ENCODE measurements at places on chromosomes 1 and 21.

DNA sequence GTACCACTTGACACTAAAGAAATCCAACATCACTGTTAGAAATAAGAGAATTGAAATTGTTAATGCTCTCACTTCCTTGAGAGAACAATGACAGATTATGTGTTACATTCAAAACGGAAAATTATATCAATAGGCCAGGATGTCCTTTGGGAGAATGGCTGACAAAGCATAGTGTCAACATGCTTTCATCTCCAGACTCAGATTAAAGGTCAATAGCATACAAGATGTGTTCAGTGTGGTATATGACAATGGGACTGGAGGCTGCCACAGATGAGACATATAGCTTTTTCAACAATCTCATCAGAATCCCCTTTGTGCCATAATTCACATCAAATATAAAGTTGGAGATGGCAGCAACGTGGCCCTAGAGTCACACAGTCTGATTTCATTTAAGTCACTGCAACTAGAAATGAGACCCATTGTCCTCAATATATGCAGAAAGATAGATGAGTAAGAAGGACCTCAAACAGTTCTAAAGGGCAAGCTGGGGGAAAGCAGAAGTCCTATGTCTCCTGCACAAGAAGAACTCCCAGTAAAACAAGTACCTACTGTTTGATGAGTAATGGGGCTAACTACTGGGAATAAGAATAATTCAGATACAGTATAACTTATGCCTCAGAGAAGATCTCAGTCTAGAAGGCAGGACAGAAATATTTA is 327.9 kb downstream of the TTLL7 start:
- DNase-seq = no peak

DNA sequence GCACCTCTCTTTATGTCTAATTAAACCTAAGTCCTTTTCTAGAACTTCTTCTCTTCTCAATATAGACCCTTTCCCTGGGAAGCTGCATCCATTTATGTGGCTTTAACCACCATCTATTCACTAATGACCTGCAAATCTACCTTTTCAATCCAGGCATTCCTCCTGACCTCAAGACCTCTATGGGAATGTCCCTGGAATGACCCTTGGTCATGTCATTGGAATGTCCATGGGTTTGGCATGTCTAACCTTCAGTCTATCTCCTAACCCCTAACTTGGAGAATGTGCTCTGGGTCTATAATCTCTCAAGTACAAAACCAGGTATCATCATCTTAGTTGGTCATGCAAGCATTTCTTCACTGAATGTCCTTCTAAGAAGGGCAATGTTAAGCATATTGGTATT is 196.1 kb downstream of the KCNH1 start:
- DNase-seq = no peak

- no peak for DNase-seq
Observed at GRCh38 chr1:33280091-33280661, 23.9 kb downstream of the ZNF362 start.

DNA sequence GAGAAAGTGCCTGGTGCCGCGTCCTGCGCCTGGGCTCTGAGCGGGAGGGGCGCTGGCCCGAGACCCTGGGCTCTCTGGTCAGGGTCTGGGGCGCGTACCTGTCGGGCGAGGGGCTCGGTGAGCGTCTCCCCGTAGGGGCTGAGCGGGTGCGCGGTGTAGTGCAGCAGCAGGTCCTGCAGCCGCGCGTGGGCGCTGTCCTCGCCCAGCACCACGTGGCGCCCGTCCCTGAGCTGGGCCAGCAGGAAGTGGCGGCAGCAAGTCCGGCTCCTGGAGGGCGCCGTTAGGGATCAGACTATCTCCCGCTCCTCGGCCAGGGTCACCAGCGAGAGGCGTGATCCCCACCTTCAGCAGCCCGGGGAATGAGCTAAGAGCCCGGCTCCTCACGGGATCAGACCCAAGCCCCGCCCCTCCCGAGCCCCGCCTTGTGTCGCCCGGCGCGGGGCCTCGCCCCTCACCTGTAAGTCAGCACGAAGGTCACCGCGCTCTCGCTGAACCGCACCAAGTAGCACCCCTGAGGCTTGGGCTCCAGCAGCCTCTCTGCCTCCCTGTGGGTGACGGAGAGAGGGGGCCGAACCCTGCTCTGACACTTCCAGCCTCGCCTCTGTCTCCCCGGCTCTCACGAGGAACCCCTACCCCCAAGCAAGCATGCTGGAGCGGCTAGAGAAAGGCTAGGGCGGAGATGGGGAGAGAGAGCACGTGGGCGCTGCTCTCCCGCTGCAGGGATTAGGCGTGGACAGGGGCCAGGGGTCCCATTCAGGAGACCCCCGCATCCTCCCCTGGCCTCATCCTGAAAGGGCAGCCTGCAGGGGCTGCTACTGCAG is 2.7 kb downstream of the SH2D2A start:
- peak; percentile 66 for DNase-seq

GRCh38 chr1:178224358-178224757 is 130.5 kb downstream of the RASAL2 start:
- no peak for DNase-seq

- no peak for DNase-seq
Observed at GRCh38 chr1:66211521-66211920, 322.4 kb upstream of the SGIP1 start.

DNA sequence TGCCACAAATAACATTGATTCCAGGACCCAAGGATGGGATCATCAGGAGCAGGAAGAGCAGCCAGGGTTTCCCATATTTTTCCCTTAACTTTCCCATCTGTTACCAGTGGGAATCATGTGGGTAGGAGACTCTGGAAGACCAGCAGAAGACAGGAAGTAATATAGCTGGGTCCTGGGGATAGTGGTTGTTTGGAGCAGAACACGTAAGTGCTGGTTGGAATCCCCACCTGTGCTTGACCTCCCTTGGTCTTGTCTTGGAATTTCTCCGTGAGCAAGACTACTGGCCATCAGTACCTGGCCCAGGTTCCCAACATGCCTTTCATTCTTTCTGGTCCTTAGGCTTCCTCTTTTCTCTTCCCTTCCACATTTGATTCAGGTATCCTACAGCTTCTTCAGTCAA is 20.9 kb upstream of the SLC27A3 start:
- no peak for DNase-seq

DNA sequence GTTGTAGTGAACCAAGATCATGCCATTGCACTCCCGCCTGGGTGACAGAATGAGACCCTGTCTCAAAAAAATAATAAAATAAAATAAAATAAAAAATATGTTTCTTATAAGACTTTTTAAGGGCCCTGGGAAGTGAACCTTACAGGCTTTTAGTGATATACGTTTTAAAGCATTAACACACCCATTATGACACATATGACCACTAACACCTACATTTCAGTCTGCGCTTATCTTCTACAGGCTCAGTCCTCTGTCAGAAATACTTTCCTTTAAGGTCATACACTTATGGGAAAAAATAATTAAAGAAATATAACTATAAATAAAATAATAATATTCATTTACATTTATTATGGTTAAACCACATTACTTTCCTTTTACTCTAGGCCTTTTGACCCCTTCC is 21.9 kb downstream of the ADSS2 start:
- no peak for DNase-seq

DNA sequence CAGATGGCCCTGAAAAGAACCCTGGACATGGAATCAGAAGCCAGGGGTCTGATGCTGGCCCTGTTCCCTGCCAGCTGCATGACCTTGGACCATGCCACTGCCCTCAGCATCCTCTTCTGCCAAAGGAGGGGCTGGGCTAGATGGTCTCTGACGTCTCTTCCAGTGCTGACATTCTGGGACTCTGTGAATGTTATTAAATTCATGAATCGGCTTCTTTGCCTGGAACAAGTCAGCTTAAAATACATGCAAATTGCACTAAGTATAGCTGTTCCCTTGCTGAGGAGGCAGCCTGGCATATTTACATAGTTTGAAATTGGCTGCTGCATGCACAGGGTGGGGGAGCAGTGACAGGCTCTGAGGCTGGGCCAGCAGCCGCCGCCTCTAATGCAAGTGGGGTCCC is 23.8 kb downstream of the KCNA2 start:
- no peak for DNase-seq

DNA sequence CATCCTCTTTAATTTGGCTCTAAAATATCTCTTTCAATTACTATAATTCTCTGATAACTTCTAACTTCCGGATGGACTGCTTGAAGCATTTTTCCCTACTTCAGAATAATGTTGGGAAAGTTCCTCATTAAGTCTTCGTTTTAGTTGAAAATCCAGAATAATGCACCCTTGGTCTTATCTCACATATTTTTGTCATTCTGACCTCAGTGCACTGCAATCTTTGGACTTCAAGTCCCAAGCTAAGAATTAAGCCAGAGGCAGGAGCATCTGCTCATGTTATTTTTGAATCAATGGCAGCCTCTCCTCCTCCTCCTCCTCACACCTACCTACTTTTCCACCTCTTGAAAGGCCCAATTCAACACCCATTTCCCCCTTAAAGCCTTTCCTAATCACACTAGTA is 169.8 kb downstream of the CYYR1 start:
- no peak for DNase-seq

DNA sequence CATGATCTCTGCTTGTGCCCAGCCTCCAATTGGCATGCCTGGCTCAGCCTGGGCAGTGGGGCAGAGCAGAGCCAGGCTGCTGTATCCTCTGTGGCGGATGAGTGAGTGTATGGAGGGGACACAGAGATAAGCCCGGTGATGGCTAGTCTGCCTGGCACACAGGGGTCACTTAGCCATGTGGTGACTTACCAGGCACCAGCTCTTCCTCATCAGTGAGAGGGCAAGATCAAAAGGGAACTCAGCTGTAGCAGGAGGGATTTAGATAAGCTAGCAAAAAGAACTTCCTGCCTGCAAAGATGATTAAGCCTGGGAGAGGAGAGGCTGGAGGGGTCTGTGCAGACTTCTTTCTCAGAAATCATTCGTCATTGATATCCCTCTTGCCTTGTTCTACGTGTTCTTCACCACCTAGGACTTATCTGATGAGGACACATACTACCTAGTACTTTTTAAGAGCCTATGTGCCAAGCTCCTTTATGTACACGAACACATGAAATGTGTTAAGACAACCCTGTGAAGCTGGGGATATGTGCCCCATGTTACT is 7.9 kb downstream of the KIF21B start:
- DNase-seq = peak; percentile 78

DNA sequence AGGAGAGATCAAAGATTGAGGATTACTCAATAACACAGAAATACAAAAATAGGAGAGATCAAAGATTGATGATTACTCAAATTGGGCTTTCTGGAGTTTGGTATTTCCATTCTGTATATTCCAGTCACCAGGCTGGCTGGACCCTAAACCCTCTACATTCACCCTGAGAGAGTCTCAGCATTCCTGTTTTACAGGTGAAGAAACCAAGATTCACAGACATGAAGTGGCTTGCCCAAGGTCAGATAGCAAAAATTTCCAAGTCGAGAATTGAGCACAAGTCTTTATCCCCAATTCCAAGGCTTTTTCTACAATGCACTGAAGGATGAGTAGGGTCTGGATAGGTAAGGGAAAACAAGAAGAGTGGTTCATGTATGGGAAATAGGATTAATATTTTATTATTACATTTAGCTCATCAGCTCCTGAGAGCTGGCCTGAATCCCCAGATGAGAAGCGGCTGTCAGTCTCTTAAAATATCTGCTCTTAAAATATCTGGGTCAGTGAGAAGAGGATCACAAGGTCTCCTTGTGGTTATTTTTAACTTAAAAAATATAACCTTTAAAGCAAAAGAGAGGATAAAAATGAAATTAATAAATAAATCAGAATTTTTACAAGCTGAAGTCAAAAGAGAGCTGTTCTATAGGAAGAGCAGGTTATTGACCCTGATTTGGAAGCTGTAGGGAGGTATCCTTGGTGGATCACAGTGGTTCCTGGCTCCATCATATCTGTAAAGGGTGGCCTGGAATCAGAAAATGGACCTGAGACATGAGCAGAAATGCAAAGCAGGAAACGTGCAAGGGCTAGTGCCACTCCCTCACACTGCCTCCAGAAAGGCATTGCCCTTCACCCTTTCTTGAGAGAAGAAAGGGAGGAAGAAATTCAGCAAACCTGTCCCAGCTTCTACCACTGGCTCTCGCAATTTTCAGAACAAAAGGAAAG is 29.1 kb upstream of the SEC16B start:
- no peak for DNase-seq

GRCh38 chr1:54588377-54588776 is 34.9 kb downstream of the FAM151A start:
- no peak for DNase-seq

DNA sequence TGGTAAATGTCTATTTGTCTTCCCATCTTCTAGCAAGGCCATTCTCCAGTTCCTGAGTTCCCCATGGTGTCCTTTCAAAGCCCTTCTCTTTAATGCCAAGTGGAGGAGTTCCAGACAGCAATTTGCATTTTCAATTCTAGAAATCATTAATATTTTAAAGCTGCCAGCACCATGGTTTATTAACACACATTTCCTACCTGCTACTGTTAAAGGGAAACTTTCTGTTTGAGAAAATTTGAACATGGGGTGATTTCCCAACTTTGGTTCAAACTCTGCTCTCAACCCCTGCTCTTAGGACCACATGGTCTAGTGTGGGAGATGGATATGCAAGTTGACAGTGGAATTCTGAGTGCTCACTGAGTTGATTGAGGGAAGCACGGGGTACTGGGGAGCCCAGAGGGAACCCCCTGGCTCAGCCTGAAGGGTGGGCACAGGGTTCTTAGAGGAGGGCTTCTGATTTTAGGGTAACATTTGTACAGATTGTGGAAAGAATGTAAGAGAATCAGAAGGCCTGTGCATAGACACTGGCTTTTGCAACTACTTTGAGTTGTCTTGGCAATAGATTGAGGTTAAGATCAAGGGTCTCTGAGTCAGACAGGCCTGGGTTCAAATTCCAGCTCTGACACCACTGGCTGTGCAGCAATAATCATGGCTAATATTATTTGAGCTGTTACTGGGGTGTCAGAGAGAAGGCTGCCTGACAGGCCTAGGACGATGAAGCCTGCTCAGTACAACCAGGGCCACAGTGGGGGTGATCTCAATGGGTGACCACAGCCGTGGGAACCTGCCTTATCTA is 97.8 kb downstream of the BEND5 start:
- no peak for DNase-seq

- no peak for DNase-seq
Observed at GRCh38 chr1:51968632-51969031, 21.9 kb downstream of the RAB3B start.

DNA sequence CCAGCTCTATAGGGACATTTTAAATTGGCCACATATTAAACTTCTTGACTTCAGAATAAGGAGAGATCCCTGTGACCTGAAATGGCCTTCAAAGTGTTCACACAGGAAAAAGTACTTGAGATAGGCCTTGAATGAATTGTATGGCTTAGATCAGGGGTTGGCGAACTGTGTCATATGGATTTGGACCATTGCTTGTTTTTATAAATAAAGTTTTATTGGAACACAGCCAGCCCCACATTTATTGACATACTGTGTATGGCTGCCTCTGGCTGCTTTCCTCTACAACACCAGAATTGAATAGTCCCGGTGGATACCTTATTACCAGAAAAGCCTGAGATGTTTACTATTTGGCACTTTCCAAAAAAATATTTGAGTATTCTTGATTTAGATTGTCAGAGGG is 4.0 kb downstream of the BROX start:
- DNase-seq = no peak

GRCh38 chr1:184461321-184461720 is 74.5 kb downstream of the C1orf21 start:
- no peak for DNase-seq
